COLO829 (cell line): ENCODE measurements at places on chromosomes 11 and 22.

- DNase-seq: no peak
Observed at GRCh38 chr11:95562196-95562921, 227.2 kb downstream of the FAM76B start.

DNA sequence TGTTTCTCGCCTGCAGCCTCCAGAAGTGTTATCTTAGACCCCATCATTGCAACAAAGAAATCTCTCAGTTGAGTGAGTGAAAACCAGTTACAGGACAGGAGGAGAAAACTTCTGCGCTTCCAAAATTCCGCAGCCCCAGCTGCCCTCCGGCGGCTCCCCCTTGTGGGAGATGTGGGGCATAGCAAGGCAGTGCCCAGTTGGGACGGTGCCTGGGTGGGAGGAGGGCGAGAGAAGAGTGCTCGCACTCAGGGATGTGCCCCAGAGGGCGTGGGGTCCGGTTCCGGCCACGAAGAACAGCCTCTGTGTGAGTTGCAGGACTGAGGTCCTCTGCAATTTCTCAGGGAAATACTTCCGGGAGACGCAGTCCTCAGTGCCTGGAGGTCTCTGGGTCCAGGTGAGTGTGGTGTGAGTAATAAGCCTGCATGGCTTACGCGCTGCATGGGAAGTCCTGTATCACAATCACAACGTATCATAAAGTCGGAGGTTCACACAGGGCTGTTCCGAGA, 87.0 kb upstream of the BLID start:
- peak; percentile 71 for DNase-seq

GRCh38 chr11:121059605-121060004, 35.7 kb downstream of the TBCEL start:
- DNase-seq: no peak

GRCh38 chr11:116073854-116074837, 569.9 kb upstream of the CADM1 start:
- no peak for DNase-seq

DNA sequence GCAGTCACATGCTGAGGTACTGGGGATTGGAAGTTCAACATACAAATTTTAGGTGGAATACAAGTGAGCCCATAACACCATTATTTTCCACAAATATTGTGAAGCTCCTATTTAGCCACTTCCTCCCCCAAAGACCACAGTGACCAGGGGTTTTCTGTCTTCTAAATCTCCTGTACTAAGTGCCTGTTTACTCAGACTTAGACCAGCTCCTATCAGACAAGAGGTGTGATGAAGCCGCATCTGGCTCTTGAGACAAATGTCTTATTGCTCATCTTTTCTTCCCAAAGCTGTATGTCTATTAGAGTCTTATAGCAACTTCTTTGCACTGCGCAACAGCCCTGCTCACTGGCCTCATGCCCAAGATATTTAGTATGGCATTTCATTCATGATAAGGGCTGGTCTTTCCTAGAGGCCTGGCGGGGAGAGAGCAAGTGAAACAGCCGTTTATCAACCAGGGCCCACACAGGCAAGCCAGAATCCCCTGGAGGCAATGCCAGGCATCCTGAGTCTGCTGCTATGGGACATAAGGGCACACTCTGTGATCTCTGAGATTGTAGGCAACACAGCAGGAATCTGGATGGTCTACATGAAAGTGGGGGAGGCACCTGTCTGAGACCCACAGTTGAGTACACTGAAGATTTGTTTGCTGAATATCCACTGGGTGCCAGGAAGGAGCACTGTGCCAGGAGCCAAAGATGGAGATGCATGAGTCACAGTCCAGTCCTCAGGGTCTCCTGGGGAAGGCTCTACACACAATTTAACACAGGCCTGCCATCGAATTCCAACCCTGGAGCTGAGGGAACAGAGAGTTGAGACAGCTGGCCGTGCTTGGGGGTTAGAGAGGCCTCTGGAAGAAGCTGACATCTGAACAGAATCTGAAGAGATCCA, 78.5 kb upstream of the NCAM1 start:
- DNase-seq: no peak

GRCh38 chr22:28344918-28345703, 334.5 kb downstream of the TTC28 start:
- no peak for DNase-seq

DNA sequence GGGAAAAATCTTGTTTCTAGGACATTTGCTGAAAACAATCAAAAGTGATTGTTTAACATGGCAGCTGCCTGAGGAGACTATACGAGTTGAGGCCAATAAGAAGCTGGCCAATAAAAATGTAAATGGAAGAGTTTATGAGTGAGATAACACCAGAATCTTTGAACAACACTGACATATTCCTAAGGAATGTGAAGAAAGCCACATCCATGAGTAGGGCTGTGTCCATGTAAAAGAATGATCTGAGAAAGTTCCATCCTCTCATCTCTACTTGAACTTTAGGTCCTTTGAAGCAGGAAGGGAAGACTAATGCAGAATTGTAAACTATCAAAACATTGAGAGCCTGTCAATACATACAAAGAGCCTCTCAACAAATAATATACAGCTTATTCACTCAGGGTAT, 6.9 kb upstream of the CHORDC1 start:
- DNase-seq: peak; percentile 41

DNA sequence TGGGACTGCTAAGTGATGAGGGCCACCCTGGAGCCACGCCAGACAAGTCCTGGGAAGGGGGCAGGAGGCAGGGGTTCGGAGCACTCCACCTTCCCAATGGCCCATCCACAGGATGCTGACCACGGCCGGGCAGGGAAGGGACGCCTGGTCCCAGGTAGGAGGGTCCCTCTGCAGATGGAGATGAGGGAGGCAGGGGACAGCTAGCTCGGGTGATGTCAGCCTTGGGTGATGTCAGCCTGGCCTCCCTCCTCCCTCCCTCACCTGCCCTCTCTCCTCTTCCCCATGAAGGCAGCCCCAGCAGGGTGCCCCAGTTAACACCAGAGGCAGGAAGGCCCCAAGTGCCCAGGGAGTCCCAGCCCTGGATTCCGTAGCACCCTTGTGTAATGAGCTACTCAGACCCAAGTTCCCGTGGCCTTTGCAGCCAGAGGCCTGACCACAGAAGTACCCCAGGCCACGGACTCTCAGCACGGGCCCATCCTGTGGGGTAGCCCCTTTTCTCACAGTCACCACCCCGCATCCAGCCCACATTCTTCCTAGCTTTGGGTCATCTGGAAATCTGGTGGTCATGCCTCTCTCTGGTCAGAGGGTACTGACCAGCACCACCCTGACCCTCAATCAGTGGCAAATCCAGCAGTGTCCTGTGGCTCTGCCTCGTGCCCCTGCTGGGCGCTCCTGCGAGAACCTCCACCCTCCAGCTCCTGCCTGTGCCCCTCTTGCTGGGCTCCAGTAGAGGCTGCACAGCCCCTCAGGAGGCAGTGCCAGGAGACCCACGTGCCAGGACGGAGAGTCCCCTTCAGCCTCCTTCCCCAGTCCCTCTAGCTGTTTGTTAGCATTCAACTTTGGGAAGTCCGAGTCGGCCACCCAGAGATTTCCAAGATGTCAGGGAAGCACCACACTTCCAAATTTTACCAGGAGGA, 47.4 kb downstream of the SHANK2 start:
- no peak for DNase-seq

DNA sequence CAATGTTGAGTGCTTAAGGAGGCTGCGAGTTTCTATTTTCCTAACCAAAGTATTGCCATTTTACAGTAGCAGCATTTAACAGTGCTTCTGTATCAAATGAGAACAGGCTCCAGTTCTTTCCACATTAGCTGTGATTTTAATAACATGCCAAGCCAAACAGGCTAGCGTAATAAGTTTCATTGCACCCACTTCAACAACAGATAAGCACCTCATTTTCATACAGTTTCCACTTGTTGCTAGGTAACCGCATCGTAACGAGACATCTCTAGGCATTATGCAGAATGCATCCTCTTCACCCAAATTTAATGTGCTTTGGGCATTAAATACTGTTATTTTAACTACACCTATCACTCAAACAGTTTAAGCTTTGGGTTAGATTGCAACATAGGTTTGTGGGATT, 79.0 kb downstream of the CADM1 start:
- DNase-seq: no peak

- peak; percentile 49 for DNase-seq
Observed at GRCh38 chr11:34214961-34215805, 109.8 kb downstream of the NAT10 start.

- DNase-seq: no peak
Observed at GRCh38 chr11:71365626-71366025, 82.6 kb downstream of the DHCR7 start.

GRCh38 chr22:42399315-42400271, 32.6 kb downstream of the NFAM1 start:
- no peak for DNase-seq

GRCh38 chr11:119721129-119722120, 7.6 kb downstream of the NECTIN1 start:
- no peak for DNase-seq

DNA sequence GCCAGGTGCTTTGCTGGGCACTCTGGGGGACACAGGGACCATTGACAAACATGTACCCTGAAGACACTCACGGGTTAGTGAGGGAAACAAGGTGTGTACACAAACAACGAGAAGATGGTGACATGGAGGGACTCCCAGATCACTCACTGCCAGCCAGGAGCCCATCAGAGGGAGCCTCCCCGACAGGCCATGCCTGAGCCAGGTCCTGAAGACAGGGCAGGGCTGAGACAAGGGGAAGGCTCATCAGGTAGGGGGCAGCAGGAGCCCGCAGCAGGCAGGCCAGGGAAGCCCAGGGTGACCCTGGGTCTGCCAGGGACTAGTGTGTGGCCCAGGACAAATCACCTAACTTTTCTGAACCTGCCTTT, 127.9 kb downstream of the BUD13 start:
- DNase-seq: no peak

DNA sequence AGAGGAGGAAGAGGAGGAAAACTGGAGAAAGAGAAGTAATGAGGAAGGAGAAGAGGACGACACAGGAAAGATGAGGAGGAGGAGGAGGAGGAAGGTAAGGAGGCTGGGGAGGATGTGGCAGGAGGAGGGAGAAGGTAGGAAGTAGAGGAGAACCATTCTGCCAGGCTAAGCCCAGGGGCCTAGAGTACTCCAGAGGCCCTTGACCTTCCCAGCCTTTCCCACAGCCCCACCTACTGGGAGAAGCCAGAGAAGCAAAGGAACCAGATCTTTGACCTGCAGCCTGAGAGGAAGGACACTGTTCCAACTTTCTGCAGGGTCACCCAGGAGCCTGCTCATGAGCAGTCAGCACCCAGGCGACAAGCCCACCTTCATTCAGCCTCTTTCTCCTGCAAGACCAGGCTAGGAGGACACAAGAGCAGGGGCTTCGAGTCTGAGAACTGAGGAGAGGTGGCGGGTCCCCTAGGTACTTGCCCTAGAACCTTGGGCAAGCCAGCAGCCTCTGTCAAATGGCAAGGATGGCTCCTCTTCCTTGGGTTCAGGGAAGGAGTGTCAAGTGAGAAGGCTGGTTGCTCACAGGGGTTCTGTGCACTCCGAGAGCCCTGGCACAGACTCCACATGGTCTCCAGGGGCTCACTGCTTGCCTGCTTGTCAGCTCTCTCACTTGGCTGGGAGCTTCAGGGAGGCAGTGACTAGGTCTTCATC, 27.9 kb upstream of the OAF start:
- no peak for DNase-seq

GRCh38 chr11:64339754-64340408, at the start of gene CCDC88B:
TSS of gene CCDC88B (plus strand) at chr11:64340204. CDS start at chr11:64340267, 63 bp downstream.
- DNase-seq: no peak

- DNase-seq: peak; percentile 14
Observed at GRCh38 chr11:78310500-78310909, 107.1 kb downstream of the GAB2 start.

DNA sequence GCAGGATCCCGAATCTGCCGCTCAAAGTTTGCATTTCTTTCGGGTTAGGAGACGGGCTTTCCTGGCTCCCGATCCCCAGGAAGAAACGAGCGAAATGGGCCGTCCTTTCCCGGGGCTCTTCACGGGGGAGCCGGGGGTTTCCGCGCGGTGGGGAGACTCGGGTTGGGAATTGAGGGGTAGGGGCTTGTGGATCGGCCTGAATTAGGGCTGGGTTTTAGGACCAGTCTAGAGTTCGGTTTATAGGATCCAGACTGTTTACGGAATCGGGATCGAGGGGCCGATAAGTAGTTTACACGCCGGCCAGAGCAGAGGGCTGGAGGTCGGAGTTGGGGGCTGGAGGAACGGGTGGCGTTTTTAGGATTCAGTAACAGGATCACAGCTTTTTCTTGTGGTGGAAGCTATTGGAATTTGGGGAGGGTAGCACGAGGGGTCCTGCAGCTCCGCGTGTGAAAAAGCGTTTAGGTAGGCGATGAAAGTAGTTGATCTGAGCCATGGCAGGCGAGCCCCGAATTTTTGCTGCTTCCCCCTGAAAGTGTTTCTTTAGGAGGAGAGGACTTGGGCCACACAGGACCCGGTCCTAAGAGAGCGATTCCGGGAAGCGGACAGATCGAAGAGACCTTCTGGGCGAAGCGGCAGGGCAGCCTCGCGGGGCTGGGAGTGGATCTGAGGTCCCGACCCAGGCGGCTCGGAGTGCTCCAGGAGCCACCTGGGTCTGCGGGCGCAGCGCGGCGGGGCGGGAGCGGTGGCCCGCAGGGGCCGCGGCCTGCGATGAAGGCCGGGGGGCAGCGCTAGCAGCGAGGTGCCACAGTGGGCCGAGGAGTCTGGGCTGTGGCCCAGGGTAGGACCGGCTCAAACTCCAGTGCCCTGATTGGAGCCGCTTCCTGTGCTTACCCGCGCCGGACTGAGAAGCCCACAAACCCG, 1.6 kb downstream of the PKNOX2 start:
- DNase-seq: no peak

DNA sequence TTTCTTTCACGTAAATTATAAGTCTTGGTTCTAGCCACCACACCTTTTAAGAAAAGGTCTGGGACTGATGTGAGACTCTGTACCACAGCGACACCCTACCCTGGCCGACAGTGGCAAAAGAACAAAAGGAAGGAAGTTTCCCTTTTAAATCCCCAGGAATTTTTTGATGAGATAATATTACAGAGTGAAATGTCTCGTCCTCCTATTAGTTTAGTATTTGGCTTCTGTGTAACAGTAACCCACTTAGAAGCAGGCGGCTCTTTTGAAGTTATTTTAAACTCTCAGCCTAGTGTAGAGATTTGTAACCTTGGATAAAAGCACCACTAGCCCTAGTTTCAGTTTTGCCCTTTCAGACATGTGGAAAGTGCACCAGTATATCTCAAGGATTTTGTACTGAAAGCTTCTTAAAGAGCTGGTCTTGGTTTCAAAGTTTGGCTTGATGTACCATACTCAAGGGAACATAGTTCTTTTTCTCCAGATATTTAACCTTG, 84.1 kb downstream of the C22orf31 start:
- DNase-seq: no peak

GRCh38 chr22:28397306-28397705, 282.3 kb downstream of the TTC28 start:
- DNase-seq: no peak

DNA sequence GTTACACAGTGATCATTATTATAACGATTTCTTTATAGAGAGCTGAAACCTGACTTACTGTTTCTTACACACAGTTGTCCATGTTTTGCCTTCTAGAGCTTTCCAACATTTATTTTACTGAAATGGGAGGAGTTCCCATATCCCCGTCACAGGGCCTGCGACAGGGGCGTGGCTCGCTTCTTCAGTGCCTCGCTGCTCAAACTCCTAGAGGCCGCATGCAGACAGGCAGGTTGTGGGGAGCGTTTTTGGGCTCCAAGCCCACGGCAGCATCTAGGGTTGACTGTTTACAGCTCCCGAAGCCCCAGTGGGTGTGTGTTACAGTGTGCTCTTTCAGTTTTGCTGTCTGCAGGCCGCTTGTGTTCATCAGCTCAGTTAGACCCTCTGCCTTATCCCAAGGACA, 12.7 kb upstream of the AMOTL1 start:
- no peak for DNase-seq

- no peak for DNase-seq
Observed at GRCh38 chr11:123302751-123303195, 107.7 kb upstream of the CLMP start.

- no peak for DNase-seq
Observed at GRCh38 chr11:111688013-111688412, 78.2 kb downstream of the PPP2R1B start.

- DNase-seq: no peak
Observed at GRCh38 chr11:61071208-61071681, 31.0 kb upstream of the CD5 start.
